ENCODE measurements at places on chromosomes 3 and 15. TPM values are rescaled to one million over a fixed set of nuclear protein-coding genes. Genes with fewer than 3 reads are reported as not detected.

The STRC gene
- 0.55 TPM for total RNA-seq

The PLCH1 gene
- 0.15 TPM for total RNA-seq

The IP6K2 gene
- 53.8 TPM for total RNA-seq

The CP gene
- total RNA-seq, result not detected

The ZWILCH gene
- total RNA-seq, result 19.4 TPM

The PATL2 gene
- total RNA-seq, result 25.8 TPM

The CCDC39 gene
- total RNA-seq, result not detected

The UROC1 gene
- not detected for total RNA-seq

The C3orf62 gene
- total RNA-seq, result 11.1 TPM

The EFCAB12 gene
- 0.55 TPM for total RNA-seq

The LRRC49 gene
- total RNA-seq, result not detected

The CCR3 gene
- 0.19 TPM for total RNA-seq

The MAP1A gene
- total RNA-seq, result 6.5 TPM

The STAC gene
- total RNA-seq, result not detected

The ECE2 gene
- not detected for total RNA-seq

The SQOR gene
- 84.2 TPM for total RNA-seq

The GRM7 gene
- total RNA-seq, result not detected

The ERICH6 gene
- total RNA-seq, result 0.36 TPM

Measured in activated naive CD4-positive, alpha-beta T cell treated with anti-CD3 and anti-CD28 coated beads, Interleukin-2, amount 10 ng/mL, durations not matched to agents 5 hours and 36 hours (primary cell).